ENCODE measurements at places on chromosomes 12 and 14. TPM values are rescaled to one million over a fixed set of nuclear protein-coding genes. Genes with fewer than 3 reads are reported as not detected.

Gene TSPAN11
- 0.07 TPM for total RNA-seq

Gene OTOGL
- total RNA-seq: not detected

Gene KRT6C
- not detected for total RNA-seq

Gene TAS2R19
- total RNA-seq: 0.88 TPM

Gene PPM1H
- 38.1 TPM for total RNA-seq

Gene MSI1
- 0.80 TPM for total RNA-seq

Gene TULP3
- 11.8 TPM for total RNA-seq

Gene SMIM10L1
- total RNA-seq: 11.8 TPM

Gene PIANP
- total RNA-seq: not detected

Gene RERG
- total RNA-seq: not detected

Gene SH2B3
- total RNA-seq: 6.8 TPM

Gene ACRBP
- total RNA-seq: not detected

Gene TMX1
- 32.5 TPM for total RNA-seq

Gene GARIN6
- total RNA-seq: not detected

Gene FOS
- 4.3 TPM for total RNA-seq

Gene AICDA
- not detected for total RNA-seq

Gene MAP3K9
- total RNA-seq: 4.5 TPM

Gene MORN3
- 2.0 TPM for total RNA-seq

Gene CCND2
- total RNA-seq: 1.4 TPM

Gene EMC9
- 78.7 TPM for total RNA-seq

Gene ERBB3
- 55.2 TPM for total RNA-seq

Gene SMARCD1
- 54.6 TPM for total RNA-seq

Gene GALNT16
- 0.82 TPM for total RNA-seq

Gene AQP2
- total RNA-seq: not detected

Gene CLEC1B
- not detected for total RNA-seq

Gene STYK1
- total RNA-seq: not detected

Gene TTC5
- total RNA-seq: 28.5 TPM
